Erythroblast (primary cell): ENCODE measurements at places on chromosomes 1 and 21.

GRCh38 chr1:31830511-31830910 lies 14.7 kb upstream of the SPOCD1 start:
- DNase-seq: no peak

DNA sequence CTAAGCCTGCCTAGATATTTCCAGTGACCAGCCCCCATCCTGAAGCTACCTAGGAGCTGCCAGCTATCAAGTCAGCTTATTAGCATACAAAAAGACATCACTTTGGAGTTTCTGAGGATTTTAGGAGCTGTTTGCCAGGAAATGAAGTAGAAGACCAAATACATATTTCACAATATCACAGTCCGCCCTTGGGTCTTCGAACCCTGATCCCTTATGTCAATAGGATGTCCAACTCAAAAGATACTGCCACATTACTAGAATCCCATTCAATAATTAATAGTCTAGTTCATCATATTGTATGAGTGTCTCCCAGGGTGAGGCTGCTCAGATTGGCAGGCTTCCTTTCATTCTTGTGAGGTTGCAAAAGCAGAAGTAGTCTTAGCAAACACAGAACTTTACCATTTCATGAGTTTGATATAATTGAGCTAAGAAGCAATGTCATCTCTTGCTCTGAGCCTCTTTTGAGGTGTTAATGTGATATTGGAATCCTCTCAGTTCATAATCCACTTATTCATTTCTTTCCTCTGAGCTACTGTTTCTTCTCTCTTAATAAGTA lies 13.6 kb downstream of the IPO9 start:
- DNase-seq: no peak

GRCh38 chr1:184405094-184405800 lies 18.4 kb downstream of the C1orf21 start:
- DNase-seq: no peak

DNA sequence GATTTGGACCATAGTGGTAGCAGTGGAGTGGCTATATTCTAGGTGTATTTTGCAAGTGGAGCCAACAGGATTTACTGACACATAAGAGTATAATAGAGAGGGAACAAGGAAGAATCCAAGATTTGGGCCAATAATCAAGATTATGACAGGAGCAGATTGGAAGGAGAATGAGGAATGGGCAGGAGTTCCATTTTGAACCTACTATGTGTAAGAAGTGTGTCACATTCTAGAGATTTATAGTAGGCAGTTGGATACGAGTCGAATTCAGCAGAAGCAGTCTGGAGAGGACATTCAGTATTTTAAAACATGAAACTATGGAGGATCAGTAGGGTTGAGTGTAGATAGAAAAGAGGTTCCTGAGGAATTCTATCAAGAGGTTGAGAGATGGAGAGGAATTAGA lies 21.7 kb downstream of the INKA2 start:
- DNase-seq: no peak

DNA sequence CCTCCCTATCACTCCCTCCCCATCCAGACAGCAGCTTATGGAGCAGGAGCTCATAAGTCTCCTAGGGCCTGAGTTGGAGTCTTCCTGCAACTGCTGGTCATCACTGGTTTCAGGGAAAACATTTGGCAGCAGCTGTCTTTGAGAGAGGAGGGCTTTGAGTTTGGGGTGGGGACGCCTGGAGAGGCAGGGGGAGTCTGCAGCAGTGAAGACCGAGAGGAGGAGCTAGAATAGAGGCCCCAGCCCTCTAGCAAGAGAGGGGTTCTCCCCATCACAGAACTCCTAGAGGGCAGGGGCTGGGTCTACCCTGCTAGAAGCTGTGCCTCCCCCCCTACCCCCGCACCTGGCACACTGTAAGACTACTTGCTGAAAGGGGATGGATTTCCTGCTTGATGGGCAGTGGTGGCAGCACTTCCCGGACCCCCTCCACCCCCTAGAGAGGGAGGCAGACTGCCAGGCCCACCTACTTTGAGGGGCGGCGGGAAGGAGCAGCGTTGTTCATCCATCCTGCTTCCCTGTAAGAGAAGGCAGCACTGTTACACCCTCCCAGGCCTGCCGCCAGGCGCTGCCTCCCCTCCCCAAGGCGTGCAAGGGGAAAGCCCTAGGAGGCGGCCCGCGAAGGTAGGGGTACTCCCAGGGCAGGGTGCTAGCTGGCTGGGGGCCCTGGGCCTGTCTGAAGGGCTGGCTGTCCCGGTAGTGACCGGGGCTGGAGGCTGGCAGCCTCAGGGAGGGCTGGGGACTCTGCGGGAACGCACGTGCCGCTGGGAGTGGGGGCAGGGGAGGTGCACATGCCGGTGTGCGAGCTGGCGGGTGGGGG lies 50.4 kb downstream of the RAP1GAP start:
- peak; percentile 40 for DNase-seq
